ENCODE measurements at places on chromosomes 1 and 21. TPM values are rescaled to one million over a fixed set of nuclear protein-coding genes. Genes with fewer than 3 reads are reported as not detected.

OR2T8 gene
- total RNA-seq, result not detected

LBR gene
- 157 TPM for total RNA-seq

DNA sequence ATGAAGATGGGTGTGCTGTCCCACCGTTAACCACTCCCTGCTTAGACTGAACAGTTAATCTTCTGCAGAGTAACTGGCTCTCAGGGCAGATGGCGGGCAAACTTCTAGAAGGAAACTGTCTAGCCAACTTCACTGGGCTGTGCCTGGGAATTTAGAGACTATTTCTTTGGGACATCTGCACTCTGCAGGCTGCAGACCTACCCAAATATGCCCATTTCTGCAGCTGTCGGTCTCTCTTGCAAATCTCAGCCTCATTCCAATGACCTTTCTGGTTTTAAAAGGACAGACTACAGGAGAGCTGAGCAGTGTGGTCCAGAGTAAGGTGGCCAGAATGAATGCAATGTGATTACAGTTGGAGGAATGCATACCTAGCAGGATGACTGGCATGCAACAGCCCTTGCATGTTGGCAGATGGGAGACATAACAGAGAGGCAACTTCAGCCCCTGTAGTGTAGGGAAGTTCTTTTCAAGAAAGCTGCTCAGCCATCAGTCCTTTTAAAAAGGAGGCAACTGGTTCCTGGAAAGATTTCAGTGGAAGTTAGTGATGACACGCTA, 26.3 kb upstream of the IL20 start:
- DNase-seq, result peak; percentile 86

DNA sequence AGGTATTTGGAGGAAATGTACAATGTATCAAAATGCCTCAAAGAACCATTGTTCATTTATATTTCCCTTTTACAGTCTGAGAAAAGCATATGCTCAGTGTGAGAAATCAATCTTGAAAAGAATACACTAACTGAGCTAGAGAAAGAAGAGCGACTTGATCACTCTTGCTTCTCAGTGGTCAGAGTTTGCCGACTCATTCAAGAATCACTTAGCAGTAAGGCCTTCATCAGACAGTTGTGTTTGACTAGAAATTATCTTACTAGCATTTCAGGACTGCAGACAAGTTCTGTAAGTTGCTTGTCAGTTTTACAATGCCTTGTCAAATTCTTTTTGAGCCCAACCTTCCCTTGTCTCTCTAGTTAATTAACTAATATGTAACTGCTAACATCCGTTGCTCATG, 12.9 kb downstream of the RGS18 start:
- no peak for DNase-seq

DNA sequence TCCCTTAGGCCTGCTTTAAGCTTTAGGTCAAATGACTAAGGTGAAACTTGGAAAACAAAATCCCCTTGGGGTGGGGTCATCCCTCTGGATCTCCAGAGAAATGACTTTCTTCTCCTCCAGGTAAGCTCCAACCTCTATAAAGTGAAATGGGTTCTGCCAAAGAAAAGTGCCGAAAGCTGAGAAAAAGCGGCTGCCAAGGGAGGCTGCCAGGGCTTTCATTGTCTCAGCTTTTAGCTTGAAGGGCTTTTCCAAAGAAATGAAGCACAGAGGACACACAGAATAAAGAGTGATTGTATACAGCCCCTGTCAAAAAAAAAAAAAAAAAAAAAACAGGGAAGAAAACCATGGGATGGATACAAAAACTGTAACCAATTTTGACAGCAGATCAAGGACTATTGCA, 126.9 kb downstream of the TGFBR3 start:
- DNase-seq, result no peak

- no peak for DNase-seq
These were observed 3.6 kb downstream of the MEGF6 start for GRCh38 chr1:3607703-3608065.

DNA sequence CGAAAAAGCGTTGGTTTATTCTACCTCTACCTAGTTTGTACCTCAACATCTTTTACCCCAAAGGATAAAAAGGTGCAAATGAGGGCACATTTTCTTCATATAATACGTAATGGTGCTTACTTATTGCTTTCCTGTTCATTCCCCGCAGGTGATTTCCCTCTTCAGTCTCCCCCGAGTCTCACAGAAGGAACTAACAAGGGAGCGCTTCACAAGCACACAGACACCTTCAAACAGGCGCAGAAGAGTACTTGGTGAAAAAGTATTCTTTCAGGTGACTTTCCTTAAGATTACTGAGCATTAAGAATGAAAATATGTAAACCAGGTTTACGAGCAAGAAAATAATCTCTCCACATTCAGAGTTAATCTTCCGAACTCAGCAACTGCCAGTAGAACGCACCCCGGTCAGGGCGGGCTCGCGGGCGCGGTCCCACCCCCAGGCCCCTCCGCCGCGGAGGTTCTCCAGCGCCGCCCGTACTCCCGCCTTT, 511 bp upstream of the RABGAP1L start:
- DNase-seq, result no peak

DNA sequence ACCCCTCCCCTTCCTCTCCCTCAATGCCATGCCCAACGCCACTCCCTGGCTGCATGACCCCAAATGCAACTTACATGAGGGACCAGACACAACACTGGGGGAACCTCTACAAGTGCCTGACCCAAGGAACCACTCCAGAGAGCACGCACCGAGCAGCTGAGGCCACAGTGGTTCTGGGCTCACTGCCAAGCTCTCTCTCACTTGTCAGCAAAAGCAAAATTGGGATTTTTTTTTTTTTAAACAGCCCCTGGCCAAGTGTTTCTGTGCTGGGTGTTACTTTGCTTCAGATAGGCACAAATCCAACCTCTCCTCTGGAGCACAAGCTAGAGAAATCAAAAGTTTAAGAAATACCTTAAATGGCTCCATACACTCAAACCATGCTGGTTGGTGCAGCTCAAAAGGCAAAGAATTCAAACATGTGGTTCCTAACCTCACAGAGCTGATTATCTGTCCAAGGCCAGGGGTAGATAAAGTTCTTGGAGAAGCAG, 363.0 kb downstream of the SETD4 start:
- no peak for DNase-seq

DNA sequence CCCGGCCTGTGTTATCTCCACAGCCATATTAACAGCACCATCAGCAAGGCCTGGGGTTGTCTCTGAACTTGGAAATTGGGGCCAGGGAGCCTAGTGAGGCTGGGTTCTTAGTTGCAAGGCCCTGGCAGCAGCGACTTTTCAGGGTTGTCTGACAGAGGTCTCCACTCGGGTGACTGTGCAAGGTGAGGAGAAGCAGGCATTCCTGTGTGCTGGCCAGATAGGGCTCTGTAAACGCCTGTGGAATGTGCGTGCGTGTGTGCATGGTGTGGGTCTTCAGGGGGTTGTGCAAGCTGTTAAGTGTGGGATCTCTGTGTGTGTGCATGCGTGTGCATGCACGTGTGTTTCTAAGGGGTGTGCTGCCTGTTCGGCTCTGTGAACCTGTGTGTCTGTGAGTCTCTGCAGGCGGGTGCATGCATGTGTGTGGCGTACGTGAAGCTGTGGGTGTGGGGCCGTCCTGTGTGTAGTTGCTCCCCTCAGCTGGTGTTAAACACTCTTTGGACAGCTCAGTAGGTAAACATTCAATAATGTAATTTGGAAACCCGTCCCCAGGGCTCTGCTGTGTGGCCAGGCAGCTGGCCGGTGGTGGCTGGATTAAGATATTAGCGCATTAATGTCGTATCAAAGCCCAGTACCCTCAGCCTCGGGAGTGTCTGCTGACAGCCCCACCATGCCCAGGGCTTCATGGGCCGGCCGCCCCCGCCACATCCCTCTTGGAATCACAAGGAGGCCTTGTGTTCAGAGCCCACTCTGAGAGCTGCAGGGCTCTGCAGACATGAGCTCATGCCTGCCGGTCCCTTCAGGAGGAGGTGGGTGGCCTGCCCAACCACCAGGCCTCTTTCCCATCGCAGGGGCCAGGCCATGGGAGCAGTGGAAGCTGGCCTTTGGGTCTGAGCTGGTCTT, 189.9 kb downstream of the FOXD2 start:
- no peak for DNase-seq

GRCh38 chr1:111563619-111564018, 56.0 kb upstream of the RAP1A start:
- peak; percentile 24 for DNase-seq

DNA sequence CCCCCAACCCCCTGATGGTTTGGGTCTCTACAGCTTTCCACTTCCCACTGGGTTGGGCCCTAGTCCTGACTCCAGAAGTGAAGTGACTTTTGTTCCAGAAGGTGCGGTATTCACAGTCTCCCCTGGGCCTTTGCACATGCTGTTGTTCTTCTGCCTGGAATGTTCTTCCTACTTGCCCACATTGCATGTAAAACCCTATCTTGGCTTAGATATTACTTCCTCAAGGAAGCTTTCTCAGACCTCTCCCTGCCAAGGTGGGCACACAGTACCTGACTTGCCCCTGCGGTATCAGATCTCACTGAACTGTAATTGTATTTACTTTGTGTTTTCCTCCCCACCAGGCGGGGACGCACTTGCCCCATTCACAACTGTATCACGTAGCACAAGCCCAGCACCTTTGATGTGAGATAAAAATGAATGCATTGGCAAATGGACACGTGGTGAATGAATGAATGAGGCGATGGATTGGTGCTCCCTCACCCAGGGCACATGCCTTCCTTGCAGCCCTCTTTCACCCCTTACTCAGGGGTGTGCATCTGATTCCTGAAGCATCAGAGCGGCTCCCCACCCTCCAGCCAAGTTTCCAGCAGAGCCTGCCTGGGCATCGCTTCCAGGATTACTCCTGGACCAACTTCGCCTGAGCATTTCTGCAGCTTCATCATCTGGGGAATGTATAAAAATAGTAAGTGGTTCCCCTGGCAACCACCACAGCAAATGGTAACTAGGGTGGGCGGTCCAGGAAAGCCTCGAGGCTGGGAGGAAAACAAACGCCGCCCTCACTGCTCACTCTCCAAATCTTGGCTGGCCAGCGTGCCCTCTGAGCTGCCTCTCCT, 19.8 kb downstream of the NENF start:
- DNase-seq, result no peak

GRCh38 chr1:223331301-223331700, 32.7 kb downstream of the SUSD4 start:
- no peak for DNase-seq

All from esophagus muscularis mucosa (tissue), 4 donors.